NCI-H1417 (cell line): ENCODE measurements at places on chromosomes 4 and X.
A peak's percentile ranks its signal among the peaks of the same experiment; 100 is the strongest.

- peak; percentile 11 for DNase-seq
Observed at GRCh38 chr4:174714393-174715211, 114.4 kb downstream of the GLRA3 start.

DNA sequence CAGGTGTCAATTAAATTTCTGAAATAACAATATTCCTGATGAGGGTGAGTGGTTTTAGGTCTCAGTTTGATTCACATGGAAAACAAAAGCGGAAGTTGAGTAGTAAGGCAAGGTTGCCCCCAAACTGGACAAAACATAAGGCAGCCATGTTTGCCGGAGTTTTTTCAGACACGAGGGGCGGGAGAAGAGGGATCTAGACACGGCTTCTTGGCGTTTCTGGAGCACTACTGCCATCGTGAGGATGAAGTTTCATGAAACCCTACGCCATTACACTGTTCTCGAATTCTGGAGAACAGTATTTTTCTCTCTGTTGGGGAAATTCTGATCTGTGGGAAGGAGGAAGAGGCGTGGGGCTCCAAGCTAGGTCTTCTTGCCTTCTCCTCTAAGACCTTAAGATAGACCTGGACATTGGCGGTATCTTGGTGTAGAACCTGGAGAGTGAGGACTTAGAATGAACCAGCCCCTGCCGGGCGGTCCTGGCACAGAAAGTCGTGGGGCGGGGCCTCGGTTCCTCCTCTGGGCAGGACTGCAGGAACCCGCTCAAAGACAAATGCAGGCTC, 160.3 kb downstream of the OR13H1 start:
- peak; percentile 92 for DNase-seq

- DNase-seq: no peak
Observed at GRCh38 chr4:146592019-146592418, 46.7 kb upstream of the POU4F2 start.

DNA sequence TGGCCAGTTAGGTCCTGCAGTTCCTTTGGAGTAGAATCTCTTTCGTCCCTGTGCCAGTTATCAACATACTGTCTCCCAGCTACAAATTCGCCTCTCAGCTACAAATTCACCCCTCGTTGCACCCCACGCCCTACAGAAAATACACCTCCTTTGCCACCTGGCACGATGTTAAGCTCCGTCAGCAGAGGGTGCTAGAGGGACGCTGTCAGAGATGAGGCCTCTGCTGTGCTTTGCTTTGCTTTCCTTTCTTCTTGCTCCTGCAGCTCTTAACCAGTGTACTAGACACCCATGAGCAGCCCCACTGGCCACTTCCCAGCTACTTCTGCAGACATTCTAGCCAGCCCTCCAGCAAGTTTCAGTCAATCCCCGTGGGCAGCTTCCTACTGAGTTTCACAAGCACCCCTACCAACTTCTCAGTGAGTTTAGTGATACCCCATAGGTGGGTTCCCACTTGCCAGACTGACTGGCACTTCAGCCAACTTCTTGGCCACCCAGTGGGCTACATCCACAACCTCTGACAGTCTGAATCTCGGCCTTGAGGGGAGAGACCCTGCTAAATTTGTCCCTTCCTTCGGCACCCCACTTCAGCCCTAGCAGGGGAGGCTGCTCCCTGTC, 21.8 kb downstream of the HAUS3 start:
- peak; percentile 84 for DNase-seq

DNA sequence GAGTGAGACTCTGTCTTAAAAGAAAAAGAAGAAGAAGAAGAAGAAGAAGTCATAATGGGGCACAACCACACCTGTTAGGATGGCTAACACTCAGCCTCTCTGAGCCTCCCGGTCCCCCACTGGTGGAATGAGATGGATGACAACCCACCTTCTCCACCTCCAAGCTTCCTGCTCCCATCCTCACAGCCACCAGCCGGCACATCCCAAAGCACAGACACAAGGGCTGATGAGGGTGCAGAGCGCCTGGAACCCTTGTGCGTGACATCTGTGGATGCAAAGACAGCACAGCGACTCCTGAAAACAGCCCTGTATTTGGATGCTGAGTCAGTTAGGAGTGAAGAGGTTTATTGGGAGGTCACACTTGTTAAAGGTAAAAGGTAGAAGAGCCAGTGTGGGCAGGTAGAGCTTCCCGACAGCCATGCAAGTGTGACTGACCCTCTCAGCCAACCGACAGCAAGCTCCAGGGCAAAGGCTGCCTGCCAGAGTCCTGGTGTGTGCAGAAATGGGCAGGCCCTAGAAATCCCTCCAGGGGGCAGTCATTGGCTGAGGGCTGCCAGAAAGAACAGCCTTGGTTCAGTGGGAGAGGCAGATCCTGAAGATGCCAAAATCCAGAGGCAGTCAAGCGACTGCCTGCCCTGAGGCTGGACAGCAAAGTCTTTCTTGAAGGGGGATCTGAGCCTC, 26.6 kb upstream of the MAN2B2 start:
- DNase-seq: peak; percentile 19

- DNase-seq: no peak
Observed at GRCh38 chr4:182699201-182699600, 218.0 kb downstream of the DCTD start.

- peak; percentile 30 for DNase-seq
Observed at GRCh38 chr4:145938618-145939440, at the start of gene ZNF827. ZNF827 (minus strand) TSS chr4:145938823; CDS start chr4:145938407, 416 bp downstream.

DNA sequence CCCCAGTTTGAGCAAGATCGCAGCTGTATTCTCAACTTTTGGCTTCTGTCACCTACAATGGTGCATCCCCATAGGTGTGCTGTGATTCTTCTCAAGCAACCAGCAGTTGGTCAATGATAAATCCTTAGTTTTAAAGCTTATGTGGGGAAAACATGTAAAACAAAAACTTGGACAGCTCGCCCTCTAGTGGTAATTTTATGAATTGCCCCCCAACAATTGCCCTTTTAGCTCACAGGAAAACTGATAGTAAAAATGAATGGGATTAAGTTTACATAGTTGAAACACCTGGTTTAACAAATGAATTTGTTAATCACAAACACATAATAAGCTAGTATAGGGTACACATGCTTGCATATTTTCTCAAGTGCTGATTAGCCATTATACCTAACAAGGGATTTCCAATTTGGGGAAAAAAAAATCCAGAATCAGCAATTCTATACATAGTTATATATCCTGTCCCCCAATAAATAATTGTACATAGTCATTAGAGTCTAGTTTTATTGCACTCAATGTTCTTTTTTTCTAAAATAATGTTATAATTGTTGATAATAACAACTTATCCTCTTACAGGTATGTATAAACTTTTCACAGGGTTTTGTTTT, 30.1 kb downstream of the TEX13A start:
- peak; percentile 65 for DNase-seq

DNA sequence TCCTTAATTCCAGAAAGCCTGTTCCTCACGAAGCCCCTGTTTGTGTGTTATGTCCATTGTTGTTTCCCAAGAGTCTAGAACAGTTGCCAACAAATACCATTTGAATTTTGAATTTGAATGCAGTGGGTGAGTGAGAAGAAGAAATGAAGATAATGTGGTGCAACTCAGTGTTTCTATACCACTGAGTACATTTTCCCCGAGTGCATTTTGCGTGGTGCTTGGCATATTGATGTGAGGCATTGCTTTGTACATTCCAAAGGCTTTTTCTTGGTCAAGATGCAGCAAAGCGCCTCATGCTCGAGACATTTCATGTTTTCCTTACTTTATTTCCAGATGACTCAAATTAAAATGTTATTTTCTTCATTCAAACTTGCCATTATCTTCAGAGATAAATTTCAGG, 253.1 kb upstream of the RPS6KA3 start:
- DNase-seq: no peak

DNA sequence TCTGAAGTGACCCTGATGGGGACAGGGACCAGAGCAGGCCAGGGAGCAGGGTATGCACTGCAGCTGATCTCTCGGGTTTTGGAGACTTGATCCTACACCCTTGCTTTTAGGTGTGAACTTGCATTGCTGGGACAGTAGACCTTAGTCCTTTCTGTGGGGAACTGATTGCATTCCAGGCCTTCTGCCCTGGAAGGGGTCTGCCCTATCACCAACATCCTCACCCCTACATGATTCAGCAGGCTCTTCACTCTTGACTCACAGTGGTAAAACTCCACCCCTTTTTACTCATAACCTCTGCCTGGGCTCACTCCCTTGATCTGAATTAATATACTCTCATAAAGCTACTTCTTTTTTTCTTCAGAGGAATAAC, 6.6 kb upstream of the DDX60L start:
- DNase-seq: no peak

DNA sequence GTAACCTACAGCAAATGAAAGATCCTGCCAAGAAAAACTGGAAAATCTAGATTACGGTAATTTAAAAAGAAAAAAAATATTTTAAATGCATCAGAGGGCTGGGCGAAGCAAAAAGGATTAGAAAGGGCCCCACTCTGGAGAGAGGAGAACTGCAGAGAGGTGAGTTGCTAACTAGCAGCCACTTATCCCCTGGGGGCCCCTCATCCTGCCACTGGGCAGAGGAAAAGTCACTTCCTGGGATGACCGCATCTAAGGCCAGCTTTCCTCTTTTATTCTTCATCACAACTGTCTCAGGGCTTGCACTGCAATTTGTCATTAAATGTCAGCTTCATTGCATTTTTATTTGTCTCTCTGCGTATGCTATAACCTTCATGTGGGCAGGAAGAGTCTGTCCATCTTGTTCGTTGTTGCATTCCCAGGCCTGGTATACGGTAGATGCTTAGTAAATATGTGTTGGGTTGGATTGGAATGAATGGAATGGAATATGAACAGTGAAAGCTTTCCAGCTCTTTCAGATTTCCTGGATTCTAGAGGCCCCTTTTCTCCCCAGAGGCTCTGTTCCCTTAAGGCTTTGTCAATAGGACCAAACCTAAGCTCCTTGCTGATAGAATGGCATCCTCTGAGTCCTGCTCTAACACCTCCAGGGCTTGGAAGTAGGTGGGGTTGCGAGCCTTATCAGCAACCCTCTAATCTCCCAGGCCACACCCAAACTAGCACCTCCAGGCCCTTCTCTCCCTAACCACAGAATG, 58.9 kb downstream of the TLR10 start:
- DNase-seq: no peak

- DNase-seq: peak; percentile 59
Observed at GRCh38 chr4:138918169-138918869, 97.3 kb upstream of the NOCT start.

DNA sequence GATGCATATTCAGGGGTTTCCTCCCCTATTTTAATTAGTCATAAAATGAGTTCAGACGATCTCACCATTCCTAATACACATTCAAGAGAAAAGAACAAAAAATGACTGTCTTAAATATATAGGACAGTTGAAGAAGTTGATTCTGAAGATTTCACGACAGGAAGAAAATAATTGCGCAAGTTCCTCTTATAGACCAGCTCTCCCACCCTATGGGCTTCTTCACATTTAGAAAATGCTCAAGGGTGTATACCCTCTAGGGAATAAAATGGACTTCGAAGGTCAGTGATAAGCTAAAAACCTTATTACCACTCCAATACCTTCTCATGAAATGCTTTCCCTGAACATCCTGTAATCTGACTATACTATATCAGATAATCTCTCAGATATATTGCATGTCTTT, 149.2 kb upstream of the TEX13C start:
- no peak for DNase-seq

DNA sequence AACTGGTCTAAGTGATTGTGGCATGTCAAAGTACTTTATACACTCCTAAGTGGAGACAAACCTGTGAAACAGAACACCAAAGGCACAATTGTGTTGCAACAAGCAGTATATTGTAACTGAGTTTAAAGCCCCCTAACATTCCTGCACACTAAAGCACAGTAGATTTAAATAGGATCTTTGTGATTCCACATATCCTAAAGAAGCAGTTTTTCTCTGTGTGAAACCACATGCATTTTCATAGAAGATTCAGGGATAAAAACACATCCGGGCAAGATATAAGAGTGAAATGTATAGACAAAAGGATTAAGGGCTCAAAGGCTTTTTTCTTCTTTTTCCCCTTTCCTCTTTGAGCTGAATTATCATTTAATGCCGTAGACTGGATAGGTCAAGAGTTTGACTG, 82.2 kb downstream of the ANK2 start:
- DNase-seq: no peak

DNA sequence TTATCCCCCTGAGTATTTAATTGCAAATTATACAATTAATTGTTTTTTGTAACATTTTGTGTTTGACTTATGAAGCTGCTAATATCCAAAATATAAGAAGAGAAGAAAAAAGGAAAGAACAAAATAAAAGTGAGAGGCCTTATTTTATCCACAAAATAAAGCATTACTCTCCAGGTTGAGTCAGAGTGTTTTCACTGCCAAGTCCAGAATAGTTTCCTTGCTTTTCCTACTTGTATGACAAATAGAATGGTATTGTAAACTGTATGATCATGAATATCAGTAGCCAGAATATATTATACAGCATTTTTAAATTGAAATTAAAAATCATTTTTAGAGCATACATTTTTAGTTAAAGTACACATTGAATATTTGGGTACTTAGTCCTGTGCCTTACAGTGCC, 237.8 kb downstream of the NDST4 start:
- no peak for DNase-seq

DNA sequence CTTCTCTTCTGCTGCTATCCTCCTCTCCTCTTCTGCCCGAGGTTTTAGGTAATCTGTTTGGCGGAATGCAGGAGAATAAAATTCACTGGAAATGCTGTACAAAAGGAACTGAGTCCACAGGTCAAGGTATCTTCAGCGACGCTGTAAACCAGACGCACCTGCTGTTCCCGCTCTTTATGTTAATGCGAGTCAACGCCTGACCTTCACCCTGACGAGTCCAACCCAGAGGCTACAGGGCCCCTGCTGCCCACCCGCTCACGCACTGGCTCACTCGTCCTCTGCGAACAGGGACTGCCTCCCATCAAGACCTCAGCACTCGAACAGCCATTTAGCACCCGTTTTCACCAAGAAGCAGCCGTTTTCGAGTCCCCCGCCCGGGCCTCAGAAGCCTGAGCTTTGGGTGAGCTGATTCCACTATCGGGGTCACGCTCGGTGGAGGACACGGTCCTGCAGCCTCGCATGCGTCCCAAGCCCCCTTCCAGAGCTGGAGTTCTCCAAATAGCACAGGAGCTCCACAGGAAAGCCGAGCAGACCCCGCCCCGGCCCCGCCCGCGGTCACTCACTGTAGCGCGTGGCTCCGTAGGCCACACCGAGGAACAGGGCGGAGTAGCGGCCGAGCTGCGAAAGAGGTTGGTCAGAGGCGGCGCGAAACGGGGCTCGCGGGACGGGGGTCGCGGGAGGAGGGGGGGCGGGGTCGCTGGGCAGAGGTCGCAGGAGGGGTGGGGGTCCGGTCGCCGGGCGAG, 556 bp downstream of the ATP5ME start:
- DNase-seq: no peak

DNA sequence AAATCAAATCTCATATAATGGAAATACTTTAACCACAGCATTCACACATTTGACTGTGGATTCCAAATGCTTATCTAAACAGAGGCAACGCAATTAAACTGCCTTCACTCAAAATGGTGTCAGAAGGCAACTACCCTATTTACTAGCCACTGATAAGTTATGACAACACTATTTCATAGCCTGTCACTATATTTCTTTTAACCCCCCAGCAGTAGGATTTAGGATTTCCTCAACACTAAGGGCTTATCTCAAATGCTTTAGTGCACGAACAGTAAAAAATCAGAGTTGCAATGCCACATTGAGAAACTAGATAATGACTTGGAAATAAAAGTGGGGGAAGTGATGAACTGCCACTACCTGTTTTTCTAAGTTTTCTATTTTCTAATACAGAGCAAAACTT, 66.7 kb downstream of the DHX15 start:
- DNase-seq: no peak
